Fibroblast of villous mesenchyme (primary cell): ENCODE measurements at places on chromosomes 11 and 22.

- no peak for DNase-seq
Measured at GRCh38 chr11:44711787-44712608, 14.8 kb upstream of the TSPAN18 start.

- no peak for DNase-seq
Measured at GRCh38 chr22:48186146-48186790, 1423.8 kb downstream of the TBC1D22A start.

GRCh38 chr11:126197277-126197939 is 14.0 kb downstream of the RPUSD4 start:
- DNase-seq: peak; percentile 61

DNA sequence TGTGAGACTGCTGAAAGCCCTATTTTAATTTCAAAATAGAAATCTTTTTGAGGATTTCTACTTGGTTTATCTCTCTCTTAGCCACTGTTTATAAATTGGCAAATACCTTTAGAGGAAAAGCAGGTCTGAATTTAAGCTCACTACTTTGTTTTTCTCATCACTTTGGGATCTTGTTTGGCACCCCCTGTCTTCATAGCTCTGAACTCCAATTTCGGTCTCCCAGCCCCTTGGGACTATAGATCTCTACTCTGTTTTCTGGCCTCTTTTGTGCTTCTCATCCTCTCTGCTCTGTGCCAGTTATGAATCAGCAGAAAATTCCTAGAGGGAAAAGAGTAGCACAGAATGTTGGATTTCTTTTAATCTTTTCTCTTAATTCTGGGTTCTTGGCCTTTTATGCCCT is 118.3 kb downstream of the CYP2R1 start:
- DNase-seq: peak; percentile 3
